Stimulated activated CD8-positive, alpha-beta memory T cell treated with anti-CD3 and anti-CD28 coated beads, Interleukin-12 subunit alpha, Interleukin-12 subunit beta, amount 100 ng/mL, for 4 hours (primary cell): ENCODE measurements at places on chromosomes 11 and 22.

DNA sequence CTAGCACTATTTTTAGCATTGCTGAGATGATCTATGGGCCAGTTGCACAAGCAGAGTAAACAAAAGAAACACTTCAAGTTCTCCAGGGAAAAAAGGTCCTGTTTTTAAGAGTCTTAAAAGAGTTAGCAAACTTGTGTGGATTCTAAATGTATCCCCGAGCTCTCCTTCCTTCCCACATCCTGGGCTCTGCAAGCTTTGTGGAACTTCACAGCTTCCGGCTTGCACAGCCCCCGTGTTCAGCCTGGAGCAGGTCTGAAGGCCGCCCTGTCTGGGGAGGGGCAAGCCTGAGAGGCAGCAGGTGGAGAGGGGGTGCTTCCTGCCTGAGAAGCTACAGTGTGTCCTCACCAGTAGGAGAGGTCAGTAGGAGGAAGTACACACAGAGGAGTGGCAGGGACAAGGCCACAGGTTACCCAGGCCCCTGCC lies 35.1 kb upstream of the SUSD2 start:
- no peak for DNase-seq

GRCh38 chr22:30187529-30188407 lies 58.8 kb downstream of the LIF start:
- no peak for DNase-seq

DNA sequence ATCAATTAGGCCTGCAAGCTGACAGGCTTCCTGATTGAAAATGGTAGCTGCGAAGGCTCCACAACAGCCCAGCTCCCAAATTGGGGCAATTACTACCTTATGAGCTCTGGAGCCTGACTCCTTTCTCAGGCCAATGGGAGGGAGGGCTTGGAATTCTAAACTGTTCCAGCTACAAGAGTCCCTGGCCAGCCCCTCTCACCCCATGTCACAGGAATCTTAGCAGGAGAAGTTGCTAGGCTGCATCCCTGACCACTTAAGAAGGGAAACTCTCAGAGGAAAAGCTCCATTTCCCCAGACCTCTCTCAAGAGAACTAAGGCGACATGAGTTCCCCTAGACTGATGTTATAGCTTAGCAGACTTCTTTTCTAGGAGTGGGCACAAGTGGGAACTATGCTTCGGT lies 4.9 kb downstream of the LRP4 start:
- DNase-seq: no peak

DNA sequence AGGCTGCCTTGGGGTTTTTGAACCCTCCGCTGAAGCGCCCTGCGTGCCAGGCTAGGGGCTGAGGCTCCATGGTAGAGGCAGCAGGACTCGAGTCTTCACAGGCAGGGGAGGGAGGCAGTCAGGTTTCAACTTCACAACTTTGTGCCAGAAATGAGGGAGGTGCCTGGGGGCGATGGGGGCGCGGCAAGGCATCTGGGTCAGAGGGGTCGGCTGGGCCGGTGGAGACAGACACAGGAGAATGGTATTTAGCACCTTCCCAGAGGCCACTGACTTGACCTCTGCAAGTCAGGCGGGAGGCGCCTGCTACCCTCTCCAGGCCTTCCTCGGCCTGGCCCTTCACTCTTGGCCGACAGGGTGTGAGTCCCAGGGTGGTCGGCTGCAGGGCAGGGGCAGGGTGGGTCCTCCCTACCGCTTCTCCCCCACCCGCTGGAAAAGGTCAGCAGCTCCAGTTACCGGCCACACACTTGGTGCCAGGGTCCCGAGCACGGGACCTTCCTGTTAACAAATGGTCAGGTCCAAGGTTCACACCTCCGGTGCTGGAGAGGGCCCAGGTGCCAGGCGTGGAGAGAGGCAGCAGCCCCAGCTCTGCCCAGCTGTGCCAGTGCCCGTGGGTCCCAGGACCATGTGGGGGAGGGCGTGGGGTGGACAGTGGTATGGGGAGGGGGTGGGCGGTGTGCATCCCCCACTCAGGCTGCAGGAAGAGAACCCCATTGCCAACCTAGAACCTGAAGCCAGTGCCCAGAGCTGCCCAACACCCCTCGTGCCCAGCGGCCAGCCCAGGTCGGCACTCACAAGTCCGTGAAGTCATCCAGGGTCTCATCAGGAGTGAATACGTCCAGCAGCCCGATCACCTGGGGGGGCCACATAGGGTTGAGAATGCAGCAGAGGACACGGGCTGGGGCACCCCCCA lies 3.8 kb downstream of the MAPK12 start:
- no peak for DNase-seq

GRCh38 chr22:42271191-42271813 lies 849 bp upstream of the TCF20 start:
- no peak for DNase-seq

- DNase-seq: no peak
Observed at GRCh38 chr11:76335842-76336241, 45.1 kb downstream of the THAP12 start.

DNA sequence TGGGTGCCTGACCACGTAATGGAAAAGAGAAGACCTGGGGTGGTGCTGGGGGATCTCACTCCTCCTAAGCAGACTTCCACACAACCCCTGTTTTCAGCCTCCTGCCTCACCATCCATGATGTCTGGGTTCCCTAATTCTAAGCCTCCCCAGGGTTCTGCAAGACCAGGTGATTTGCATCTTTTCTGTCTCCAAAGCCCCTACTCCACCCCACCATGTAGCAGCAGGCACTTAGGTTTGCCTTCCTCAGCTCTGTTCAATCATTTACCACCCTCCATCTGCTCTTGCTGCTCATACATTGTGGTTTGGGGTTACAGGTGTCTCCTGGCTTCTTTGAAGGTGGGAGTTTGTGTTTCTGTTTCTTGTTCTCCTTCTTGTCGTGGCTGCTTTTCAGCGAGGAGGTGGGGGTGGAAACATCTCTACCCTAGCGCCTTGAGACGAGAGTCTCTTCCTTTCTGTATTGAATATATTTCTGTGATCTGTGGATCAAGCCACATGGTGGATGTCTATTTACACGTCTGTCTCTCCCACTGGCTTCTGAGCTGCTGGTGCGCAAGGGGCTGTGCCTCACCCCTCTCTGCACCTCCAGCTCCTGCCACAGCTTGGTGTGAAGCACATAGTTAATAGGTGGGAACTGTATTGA lies 6.6 kb upstream of the SSTR3 start:
- DNase-seq: no peak

- DNase-seq: no peak
Observed at GRCh38 chr11:35750981-35751663, 88.5 kb downstream of the TRIM44 start.

DNA sequence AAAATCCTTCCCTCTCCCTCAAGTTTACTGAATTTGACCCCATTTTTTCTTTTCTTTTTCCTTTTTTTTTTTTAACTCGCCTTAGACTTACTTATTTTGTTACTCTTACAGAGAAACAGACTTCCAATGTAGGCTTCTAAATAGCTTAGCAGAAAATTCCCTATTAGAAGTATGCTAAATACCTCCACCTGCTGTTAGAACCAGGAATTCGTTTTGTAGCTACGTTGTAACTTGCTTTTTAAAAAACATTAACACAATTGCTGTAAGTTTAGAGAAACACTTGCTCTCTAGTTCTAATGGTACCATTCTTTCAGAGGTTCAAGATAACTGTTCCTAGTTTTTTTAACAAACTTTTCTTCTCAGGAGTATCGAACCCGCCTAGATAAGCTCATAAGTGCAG lies 324.2 kb downstream of the DCDC1 start:
- no peak for DNase-seq

DNA sequence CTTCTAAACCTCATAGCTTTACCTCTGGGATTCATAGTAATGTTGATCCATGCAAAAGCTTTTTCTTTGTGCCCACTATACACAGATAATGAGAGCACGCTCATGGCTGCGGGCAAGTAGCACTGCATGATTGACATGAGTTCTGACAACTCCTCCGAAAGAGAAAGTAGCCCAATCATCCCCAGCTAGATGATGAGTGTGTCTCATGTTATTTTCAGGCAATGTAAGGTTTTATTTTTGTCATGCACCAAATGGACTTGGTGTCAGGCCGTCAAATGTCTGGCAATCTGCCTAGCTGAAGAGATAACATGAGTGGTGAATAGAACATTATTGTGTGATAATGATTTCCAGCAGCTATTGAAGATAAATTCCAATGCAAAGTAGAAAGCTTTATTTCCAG lies 662.6 kb downstream of the NTM start:
- DNase-seq: no peak

- no peak for DNase-seq
Observed at GRCh38 chr11:73597336-73597955, 466 bp downstream of the FAM168A start.

- DNase-seq: no peak
Observed at GRCh38 chr11:35588627-35589026, 29.6 kb upstream of the FJX1 start.

GRCh38 chr11:109970516-109971183 lies 122.5 kb upstream of the ZC3H12C start:
- DNase-seq: no peak

GRCh38 chr22:43183496-43184277 lies 3.2 kb downstream of the TTLL12 start:
- DNase-seq: no peak

DNA sequence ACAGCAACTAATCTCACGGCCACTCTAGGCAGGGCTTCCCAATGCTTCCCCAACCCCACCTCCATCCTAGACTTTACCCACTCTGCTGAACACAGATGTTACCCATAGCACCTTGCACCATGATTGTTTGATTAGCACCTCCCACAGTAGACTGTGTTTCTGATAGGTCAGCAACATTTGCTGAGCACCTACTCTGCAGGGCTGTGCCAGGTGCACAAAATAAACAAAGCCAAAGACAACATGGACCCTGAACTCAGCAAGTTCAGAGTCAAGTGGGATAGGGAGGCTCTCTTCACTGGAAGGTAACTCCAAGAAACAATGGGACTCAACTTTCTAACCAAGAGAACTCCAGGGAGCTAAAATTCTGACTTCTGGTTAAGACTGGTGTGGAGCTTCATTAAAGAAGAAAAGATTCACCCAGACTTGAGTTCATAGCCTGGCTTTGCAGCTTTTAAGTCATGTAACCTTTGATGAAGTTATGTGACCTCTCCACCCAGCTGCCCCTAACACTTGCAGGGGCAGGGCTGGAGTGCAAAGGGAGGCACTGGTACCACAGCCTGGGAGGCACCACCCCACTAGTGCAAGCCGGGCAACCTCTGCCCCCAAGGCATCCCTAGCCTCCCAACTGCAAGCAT lies 6.7 kb upstream of the RTN4RL2 start:
- DNase-seq: no peak

- no peak for DNase-seq
Observed at GRCh38 chr11:130711193-130711592, 205.1 kb downstream of the SNX19 start.

DNA sequence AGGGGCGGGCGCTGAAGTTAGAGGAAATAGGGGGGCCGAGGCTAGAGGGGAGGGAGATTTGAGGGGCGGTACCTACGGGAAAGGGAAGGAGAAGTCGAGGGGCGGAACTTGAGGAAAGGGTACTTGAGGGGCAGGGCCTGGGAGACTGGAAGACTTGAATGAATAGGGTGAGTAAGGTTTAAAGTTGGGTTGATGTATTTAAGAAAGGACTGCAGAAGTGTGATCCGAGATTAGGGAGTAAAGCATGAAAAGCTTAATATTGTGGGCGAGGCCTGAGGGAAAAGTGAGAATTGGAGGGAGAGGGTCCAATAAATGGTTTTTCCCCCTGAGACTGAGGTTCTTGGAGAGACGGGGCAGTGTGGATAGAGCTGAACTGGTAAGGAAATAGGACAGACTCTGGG lies 723 bp downstream of the HSCB start:
- no peak for DNase-seq

- no peak for DNase-seq
Observed at GRCh38 chr11:86370171-86370570, 4.5 kb upstream of the CCDC81 start.

- DNase-seq: no peak
Observed at GRCh38 chr11:83572581-83573496, 286.7 kb upstream of the CCDC90B start.

GRCh38 chr22:28600546-28601143 lies 79.0 kb downstream of the TTC28 start:
- no peak for DNase-seq

DNA sequence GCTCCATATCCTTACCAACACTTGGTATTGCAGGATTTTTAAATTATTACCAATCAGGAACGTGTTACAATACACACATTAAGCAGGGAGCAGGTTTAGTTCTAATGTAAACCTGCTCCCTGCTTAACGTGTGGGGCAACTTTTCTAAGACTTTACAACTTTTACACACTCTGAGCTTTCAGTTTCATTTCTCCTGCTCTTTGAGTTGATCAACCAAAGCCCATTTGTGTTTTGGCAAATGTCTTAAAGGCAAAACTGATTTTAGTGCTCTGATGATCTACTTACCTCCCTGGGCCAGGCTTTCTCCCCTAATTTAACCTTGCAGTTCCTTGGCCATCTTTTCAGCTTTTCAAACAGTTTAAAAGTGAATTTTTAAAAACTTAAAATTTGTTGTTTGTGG lies 70.9 kb downstream of the ZBTB44 start:
- no peak for DNase-seq

- DNase-seq: no peak
Observed at GRCh38 chr11:77252555-77253270, 48.8 kb downstream of the GDPD4 start.

- no peak for DNase-seq
Observed at GRCh38 chr11:85750646-85751045, 60.3 kb downstream of the SYTL2 start.

GRCh38 chr11:46210133-46210636 lies 67.3 kb upstream of the CREB3L1 start:
- no peak for DNase-seq

GRCh38 chr11:75428281-75428724 lies 4.7 kb downstream of the KLHL35 start:
- peak; percentile 30 for DNase-seq

DNA sequence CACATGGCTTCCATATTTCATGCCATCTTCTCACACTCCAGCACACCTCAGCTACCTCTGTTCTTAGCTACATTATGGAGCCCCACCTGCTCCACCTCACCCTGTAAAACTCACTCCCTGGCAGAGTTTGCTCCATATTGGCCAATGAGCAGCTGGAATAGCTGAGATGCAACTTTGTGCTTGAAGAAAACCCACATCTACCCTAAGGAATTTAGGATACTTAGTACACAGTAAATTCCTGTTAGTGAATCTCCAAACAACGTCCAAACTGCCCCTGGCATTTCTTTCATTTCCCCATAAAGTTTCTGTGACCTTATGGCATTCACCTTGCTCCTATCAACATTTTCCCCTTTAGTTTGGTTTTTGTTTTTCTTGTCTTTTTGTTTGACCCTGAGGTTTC lies 2.2 kb upstream of the VWCE start:
- no peak for DNase-seq

DNA sequence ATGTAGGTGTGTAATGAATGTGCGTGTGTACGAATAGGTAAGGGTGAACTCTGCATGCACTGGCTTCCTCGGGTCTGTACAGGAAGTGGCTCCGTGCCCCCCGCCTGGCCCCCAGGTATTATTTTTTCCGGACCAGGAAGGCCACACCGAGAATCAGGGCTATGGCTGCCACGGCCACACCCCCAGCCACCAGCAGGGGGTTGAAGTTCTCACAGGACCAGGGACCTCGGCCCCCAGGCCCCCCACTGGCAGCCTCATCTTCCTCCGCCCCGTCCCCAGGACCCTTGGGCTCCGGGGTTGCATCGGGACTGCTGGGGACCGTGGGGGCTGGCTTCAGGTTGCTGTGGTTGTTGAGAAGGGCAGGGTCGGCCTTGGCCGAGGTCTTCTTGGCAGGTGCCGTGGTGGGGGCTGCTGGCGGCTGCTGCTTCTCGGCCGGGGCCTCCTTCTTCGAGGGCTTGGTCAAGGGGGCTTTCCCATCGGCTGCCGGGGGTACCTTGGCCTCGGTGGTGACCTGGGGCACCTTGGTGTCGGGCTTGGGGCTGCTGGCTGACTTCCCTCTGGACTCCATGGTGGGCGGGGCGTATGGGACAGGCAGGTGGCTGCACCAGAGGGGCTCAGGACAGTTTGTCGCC lies 1.8 kb downstream of the CEND1 start:
- no peak for DNase-seq

GRCh38 chr11:17915500-17916143 lies 97.2 kb downstream of the SERGEF start:
- no peak for DNase-seq
